ENCODE measurements at places on chromosomes 6 and 20.

- no peak for DNase-seq
These were observed 73.4 kb upstream of the FRMD1 start for GRCh38 chr6:168152306-168152963.

DNA sequence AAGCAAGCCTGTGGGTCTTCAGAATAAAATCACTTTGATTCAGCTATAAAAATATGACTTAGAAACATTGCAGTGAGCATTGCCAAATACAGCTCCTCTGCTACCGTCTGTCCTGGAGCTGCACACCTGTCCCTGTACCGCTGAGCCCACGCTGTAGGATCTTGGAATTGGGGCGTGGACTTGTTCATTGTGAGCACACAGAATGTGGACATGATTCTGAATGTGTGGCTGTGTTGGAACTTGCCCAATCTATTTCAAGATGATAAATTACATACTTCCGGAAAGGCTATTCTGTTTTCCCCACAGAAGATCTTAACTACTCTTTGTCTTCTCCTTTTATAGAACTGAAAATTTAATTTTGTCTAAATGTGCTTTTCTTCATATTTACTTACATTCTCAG lies 107.3 kb downstream of the UST start:
- no peak for DNase-seq

DNA sequence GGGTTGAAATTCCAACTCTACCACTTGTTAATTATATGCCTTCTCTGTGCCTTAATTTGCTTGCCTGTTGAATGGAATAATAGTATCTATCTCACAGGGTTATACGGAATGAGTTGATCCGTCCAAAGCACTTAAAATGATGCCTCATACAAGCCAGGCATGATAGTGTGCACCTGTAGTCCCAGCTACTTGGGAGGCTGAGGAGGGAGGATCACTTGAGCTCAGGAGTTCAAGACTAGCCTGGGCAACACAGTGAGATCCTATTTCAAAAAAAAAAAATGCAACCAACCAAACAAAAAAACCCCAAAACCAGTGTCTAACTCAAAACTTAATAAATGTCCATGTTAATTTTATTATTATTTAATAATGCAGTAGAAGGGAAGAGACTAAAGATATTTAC lies 35.3 kb downstream of the SAMHD1 start:
- no peak for DNase-seq

GRCh38 chr6:21219856-21220255 lies 373.7 kb upstream of the SOX4 start:
- no peak for DNase-seq

DNA sequence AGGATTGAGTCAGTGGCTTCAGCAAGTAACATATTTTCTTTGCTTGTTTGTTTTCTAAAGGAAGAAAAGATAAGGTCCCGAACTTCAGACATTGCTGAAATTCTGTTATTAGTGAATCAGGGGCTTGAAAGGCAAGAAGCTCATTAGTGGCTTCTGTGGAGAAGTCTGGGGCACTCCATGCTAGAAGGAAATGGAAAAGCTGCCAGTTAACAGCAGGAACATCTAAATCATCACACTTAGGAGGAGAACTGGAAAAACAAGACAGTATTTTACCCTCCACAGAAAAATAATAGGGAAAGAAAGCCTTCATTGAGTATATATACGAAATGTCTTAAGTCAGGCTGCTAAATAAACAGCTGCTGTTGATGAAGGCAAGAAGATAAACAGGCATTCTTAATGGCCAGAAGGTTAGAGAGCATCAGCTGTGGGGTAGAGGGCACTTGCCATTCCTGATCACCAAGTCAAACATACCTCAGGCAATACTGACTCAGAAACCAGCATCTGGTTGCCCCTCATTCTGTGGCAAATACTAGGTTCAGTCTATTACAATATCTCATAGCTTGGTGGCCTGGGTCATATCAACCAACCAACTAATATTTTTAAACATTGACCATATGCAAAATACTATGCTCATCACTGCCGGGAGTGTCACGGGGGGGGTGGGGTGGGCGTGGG lies 143.2 kb upstream of the TENT5A start:
- DNase-seq: no peak

GRCh38 chr20:10321138-10321717 lies 102.6 kb downstream of the SNAP25 start:
- DNase-seq: no peak

- no peak for DNase-seq
These were observed 155.6 kb downstream of the ZFP64 start for GRCh38 chr20:52035977-52036376.

GRCh38 chr6:136579800-136580199 lies 29.6 kb upstream of the MAP7 start:
- no peak for DNase-seq

DNA sequence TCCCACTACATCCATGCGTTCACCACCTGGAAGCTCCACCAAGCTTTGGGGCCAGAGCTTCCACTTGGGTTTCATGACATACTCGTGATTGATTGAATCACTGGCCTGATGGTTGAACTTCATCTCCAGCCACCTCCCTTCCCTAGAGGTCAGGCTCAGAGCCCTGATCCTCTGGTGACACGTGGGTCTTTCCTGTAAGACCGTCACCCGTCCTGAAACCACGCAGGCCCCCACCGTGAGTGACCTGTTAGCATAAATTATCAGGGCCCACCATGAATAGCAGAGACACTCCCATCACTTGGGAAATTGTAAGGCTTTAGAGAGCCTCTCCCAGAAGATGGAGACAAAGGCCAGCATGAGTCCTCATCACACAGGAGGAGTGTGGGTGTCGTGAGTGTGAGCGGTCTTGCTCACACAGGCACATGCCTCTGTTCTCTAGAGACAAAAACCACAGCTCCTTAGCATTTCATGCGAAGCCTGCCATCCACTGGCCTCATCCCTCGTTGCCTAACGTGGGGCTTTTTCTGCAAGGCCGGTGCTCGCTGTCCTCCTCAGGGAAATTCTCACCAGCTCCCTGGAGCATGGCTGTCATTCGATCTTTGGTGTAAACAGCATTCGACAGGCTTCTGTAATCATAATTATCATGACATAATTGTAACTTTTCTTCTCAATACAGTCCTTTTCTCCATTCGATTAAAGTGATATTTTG lies 65.1 kb upstream of the DUSP22 start:
- DNase-seq: no peak

- no peak for DNase-seq
These were observed 32.0 kb downstream of the ATXN1 start for GRCh38 chr6:16729183-16729691.

DNA sequence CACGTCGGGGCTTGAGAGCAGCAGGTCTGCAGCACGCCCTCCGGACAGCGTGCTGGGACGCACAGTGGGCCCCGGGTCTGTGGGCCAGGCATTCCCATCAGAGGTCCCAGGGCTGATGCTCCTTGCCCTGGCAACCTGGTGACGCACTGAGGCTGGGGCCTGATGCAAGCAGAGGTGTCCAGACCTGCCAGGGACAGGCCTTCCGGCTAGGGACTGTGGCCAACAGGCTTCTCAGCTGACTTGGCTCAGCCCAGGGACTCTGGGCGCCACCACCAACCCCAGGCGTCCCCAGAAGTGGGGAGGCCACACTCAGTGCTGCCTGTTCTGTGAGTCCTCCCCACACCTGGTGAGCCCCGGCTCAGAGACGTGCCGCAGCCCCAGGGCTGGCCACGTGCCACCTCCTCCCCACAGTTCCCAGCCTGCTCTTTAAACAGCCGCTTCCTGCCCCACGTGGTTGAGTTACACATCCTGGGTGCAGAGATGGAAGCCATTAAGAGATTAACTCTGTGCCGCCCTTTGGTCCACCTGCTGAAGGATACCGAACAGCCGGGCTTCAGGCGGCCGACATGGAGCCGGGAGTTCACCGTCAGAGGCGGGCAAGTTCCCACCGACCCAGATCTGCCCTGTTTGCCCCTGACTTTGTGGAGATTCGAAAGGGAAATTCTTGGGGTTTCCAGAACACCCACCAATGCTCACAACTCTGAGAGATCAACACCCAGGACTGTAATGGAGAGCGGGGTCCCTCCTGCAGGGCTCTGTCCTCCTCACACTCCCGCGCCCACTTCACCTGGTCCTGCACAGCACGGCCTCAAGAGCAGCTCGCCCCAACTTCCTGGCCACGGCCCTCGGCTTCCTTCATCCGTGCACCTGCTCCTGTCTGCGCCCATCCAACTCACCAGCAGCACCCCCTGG lies 37.6 kb upstream of the ZBP1 start:
- DNase-seq: no peak

DNA sequence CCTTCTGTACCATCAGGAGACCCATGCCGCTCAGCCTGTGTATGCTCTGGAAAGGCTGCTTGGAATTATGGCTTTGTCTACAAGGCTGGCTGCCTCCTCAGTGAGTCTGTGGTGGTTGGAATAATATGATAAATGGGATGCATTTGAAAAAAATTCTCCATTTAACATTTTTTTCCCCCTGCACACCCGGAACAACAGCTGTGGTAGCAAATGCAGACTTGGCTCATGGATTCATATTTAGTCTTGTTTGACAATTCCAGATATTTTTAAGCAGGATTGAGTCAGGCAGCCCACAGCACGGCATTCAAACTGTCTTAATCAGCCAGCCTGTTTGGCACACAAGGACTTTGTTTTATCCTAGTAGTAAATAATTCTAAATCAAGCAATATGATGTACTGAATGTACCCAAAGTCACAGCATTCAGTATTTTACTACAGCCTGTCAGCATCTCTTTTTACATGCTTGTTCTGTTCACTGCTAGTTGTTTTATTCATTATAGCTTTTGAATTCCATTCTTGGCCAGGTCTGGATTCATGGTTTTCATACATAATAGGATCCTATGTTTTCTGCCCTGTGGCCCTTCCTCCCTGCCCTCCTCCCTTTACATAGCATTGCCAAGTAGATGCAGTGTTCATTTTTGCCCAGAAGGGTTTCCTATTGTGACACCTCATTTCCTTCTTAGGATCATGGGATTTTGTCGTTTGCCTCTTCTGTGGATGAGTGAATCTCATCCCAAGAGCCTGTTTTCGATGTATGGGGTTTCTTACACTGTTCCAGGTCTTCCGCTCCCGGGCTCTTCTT lies 68.1 kb downstream of the LRRC1 start:
- no peak for DNase-seq

DNA sequence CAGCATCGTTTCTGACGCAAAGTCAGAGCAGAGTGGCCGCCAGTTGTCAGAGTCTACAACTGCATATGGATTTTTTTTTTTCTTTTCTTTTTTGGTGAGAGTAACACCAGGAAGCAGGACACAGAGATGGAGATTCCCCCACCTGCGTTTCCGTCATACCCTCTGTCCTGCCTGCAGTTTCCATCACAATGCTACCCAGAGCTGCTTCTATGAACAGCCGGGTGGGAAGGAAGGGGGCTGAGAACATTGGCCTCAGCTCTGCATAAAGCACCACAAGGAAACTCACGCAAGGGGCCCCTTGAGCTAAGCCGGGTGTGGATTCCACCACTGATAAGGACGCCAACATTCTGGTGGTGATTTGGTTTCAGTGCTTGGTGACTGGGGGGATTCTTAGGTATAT lies 183.5 kb upstream of the AFDN start:
- no peak for DNase-seq

- no peak for DNase-seq
These were observed 711 bp upstream of the SIRT5 start for GRCh38 chr6:13573669-13574110.

- no peak for DNase-seq
These were observed 72.9 kb downstream of the RFX6 start for GRCh38 chr6:116949964-116950363.

GRCh38 chr6:26290941-26291340 lies 74.1 kb upstream of the BTN3A2 start:
- DNase-seq: no peak

DNA sequence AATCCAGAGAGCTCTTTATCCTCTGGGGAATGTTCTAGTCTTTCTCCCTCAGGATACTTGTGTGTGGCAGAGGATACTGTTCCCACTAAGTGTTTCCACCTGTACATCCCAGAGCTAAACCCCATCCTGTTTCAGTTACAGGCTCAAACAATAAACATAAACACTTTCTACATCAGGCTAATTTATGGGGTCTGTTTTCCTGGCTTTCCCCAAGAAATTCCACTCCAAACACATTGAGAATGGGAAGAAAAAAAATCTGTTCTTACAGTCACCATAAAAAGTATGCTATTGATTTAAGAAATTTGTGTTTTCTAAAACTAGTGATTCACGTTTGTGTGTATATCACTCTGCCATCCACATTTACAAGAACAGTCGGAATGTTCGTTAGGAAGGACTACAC lies 293.9 kb upstream of the FOXQ1 start:
- no peak for DNase-seq

- no peak for DNase-seq
These were observed 207.1 kb downstream of the NFATC2 start for GRCh38 chr20:51335329-51335841.

GRCh38 chr6:1316489-1316971 lies 4.6 kb downstream of the FOXQ1 start:
- DNase-seq: no peak

DNA sequence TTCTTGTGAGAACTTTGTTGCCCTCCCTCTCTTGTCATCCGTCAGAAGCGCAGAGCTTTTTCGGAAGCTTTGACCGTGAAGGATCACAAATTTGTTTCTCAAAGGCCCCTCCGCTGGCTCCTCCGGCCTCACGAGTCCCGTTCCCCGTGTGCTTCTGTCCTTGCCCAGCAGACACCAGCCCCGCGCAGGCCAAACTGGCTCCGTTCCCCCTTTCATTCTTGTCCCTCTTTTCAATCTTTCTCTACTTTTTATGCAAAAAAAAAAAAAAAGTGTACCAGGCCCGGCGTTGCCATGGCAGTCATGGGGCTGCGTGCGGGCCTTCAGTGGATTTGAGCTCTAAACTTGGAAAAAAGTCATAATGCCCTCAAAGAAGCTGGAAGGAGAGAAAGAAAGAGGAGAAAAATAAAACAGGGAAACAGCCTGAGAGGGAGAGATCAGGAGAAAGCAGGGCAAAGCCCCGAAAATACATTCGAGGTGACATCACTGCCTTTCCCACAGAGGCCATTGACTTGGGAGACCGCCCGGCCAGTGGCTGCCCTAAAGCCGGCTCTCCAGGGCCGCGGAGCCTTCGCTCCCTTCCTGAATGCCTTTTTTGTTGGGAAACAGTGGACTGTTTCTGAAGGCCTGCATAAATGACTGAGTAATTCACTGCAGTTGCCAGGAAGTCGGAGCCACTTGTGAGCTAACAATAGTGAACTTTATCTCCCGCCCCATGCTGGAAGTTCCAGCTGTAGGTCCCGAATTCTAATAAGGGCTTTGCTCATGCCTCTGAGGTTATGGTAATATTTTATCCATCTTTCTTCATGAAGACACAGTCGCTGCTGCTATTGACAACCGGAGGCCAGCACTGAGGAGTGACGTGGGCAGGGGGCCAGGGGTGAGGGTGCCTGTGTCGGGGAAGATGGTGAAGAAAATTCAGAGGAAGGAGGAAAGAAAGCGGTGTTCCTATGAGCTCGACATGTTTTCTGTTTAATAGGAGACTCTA lies 670.9 kb downstream of the QKI start:
- no peak for DNase-seq

GRCh38 chr20:25193843-25194242 lies 1.7 kb upstream of the ENTPD6 start:
- no peak for DNase-seq

- DNase-seq: no peak
These were observed 8.4 kb downstream of the SLC22A1 start for GRCh38 chr6:160129881-160130615.

- DNase-seq: no peak
These were observed 388.2 kb downstream of the CDH4 start for GRCh38 chr20:61640131-61640870.
